ENCODE measurements at places on chromosomes 1 and 21.

GRCh38 chr1:33378976-33379375 is 51.9 kb downstream of the PHC2 start:
- DNase-seq: no peak

- no peak for DNase-seq
Observed at GRCh38 chr1:37901191-37901892, 42.0 kb upstream of the MTF1 start.

- no peak for DNase-seq
Observed at GRCh38 chr1:201283836-201284553, 689 bp downstream of the PKP1 start.

GRCh38 chr1:176843352-176844297 is 320.9 kb downstream of the ASTN1 start:
- DNase-seq: no peak

DNA sequence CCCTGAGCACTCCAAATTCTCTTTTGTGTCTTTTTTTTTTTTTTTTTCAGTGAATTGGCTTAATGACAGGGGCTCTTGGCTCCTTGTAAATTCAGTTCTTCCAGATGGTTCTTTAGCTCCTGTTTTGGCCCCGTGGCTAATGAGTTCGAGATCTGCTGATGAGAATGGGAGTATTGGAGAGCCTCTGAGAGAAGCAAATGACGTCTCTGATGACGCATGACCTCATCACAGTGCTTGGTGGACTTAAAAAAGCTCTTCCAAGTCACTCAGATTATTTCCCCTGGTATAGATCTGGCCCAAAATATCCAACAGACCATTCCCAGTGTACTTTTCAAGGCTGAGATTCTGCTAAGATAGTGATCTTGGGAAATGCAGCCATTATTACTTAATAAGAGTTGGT is 159.5 kb downstream of the MIS18A start:
- DNase-seq: no peak

- DNase-seq: no peak
Observed at GRCh38 chr1:219472596-219472995, 140.3 kb downstream of the ZC3H11B start.

All from NCI-H2081 treated with DMSO at 0.1 percent for 48 hours (cell line).